Karpas-422 (cell line): ENCODE measurements at places on chromosomes 7 and 10. TPM values are rescaled to one million over a fixed set of nuclear protein-coding genes. Genes with fewer than 3 reads are reported as not detected.

- no peak overlapping the region for H3K4me3 ChIP-seq
- no peaks in the 10 kb centered on the region for H3K36me3 ChIP-seq
- no peaks in the 10 kb centered on the region for H3K4me1 ChIP-seq
- no peak for DNase-seq
- no peak overlapping the region for H3K27ac ChIP-seq
These were observed 303.7 kb downstream of the CCDC3 start for GRCh38 chr10:12697764-12698163.

- H3K4me1 ChIP-seq, result no peaks in the 10 kb centered on the region
- no peak overlapping the region for H3K4me3 ChIP-seq
These were observed 85.1 kb upstream of the FGFR2 start for GRCh38 chr10:121683366-121683765.

GRCh38 chr7:139909379-139910050, 80.5 kb downstream of the TBXAS1 start:
- no peak overlapping the region for H3K4me3 ChIP-seq
- H3K36me3 ChIP-seq, result no peaks in the 10 kb centered on the region
- DNase-seq, result no peak
- H3K27me3 ChIP-seq, result no peaks in the 10 kb centered on the region; the same call in 1 of the 2 replicates
- no peak overlapping the region for H3K27ac ChIP-seq

GRCh38 chr10:129853562-129853903, 110.5 kb downstream of the EBF3 start:
- no peaks in the 10 kb centered on the region for H3K27me3 ChIP-seq
- H3K27ac ChIP-seq, result no peak overlapping the region
- H3K4me1 ChIP-seq, result no peaks in the 10 kb centered on the region
- peak; percentile 53 for DNase-seq
- H3K4me3 ChIP-seq, result no peak overlapping the region

GRCh38 chr7:17313194-17313593, 14.7 kb downstream of the AHR start:
- no peaks in the 10 kb centered on the region for H3K4me1 ChIP-seq
- no peak for DNase-seq
- no peaks in the 10 kb centered on the region for H3K27me3 ChIP-seq

DNA sequence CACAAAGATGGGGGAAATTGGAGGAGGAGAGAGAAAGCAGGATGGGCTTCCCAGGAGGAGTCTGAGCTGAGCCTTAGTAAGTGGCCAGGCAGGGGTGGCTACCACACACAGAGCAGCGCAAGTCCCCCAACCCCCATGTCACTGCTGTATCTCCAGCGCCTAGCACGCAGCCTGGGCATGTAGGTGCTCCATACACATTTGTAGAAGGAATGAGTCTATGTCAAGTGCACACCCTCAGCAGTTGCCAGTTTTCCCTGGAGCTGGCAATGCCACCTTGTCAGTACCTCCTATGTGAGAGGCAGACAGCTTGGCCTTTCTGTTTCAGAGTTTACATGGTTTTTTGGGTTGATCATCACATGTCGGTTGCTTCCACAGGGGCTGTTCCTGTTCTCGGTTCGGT, 116.1 kb downstream of the CLEC2L start:
- H3K27me3 ChIP-seq, result no peaks in the 10 kb centered on the region
- H3K4me3 ChIP-seq, result no peak overlapping the region
- DNase-seq, result no peak

DNA sequence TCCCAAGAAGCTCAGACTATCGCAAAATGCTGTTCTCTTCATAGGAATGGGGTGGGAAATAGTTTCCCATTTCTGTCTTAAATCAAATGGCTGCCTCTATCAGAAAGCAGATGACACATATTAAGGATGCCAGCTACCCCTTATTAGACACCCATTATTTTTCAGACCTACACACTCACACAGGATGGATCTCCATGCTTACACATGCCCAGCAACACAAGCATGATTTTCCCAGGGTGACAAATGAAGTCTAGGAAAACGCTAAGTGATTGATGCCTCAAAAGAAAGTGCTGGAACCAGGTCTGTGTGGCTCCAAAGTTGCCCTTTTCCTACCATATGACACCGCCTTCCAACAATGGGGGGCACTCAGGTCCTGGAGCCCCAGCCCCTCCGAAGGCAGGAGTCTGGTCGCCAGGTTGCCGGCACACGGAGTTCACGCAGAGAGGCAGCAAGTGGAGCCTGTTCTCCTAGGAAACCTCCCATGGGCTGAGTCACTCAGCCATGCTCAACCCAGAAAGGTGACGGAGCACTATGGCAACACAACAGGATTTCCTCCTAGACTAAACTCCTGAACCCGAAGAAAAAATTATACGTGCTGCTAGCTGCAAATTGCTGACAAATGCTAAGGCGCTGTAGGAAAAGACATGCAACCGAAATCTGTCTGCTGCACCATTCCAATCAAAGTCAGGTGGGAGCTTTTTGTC, 19.8 kb downstream of the VOPP1 start:
- no peak for DNase-seq
- no peaks in the 10 kb centered on the region for H3K27me3 ChIP-seq
- H3K36me3 ChIP-seq, result no peaks in the 10 kb centered on the region

DNA sequence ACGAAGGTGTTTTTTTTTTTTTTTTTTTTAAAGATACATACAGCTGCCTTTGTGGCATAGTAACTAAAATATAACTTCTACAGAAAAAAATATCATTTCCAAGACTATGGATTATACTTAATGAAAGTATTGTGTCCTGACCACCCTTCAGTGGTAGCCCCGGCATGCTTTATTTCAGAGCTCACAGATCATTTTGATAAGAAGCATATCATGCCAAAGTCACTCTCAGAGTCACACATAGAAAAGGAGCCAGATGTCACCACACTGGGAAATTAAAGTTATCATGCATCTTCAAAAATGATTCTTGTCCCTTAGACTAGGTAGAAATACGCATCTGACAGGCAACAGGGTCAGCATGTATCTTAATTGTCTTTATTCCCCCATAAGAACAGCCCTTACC, 3.0 kb downstream of the ADARB2 start:
- H3K27me3 ChIP-seq, result no peaks in the 10 kb centered on the region
- no peak for DNase-seq
- H3K27ac ChIP-seq, result no peak overlapping the region
- H3K4me1 ChIP-seq, result peaks cover 16% of the 10 kb centered on the region

- no peaks in the 10 kb centered on the region for H3K36me3 ChIP-seq
- H3K4me1 ChIP-seq, result no peaks in the 10 kb centered on the region
- no peak overlapping the region for H3K4me3 ChIP-seq
- DNase-seq, result no peak
- H3K27ac ChIP-seq, result no peak overlapping the region
These were observed 615.1 kb downstream of the SUGCT start for GRCh38 chr7:40749877-40750276.

DNA sequence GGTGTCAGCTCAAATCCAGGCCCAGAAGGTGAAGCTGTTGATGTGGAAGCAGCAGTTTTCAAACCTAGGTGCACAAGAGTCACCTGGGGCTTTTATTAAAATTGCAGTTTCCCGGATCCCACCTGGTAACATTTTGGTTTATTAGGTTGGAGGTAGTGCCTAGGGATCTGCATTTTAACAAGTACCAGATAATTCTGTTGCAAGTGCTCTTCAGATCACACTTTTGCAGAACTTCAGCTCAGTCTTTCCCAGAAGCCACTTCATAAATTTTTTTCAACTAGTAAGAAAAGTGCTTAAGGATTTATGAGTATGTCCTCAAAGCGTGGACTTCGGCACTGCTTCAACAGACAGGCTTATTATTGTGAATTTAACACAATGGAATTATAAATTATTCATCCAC, 213.8 kb downstream of the ADRA2A start:
- no peaks in the 10 kb centered on the region for H3K27me3 ChIP-seq
- no peaks in the 10 kb centered on the region for H3K36me3 ChIP-seq
- H3K4me1 ChIP-seq, result no peaks in the 10 kb centered on the region
- H3K4me3 ChIP-seq, result no peak overlapping the region
- no peak for DNase-seq
- no peak overlapping the region for H3K27ac ChIP-seq

DNA sequence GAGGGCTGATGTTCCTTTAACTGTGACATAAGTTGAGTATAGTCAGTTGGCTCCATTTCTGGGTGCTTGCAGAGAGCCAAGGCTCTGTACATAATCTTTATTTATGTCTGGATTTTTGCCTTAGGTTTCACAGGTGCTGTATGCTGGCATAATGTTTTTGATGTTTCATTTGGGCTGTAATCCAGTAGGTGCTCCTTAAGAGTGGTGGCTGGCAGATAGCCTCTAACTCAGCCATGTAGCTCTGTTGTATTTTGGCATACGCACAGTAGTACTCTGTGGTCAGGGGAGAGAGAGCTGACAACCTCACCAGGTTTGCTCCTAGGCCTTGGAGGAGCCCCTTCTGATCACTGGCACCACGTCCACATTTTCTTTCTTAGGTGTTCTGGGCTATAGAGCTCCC, 61.1 kb downstream of the RNF133 start:
- H3K36me3 ChIP-seq, result no peaks in the 10 kb centered on the region
- H3K4me1 ChIP-seq, result no peaks in the 10 kb centered on the region
- DNase-seq, result no peak
- H3K4me3 ChIP-seq, result no peak overlapping the region

- H3K4me1 ChIP-seq, result no peaks in the 10 kb centered on the region
- no peaks in the 10 kb centered on the region for H3K36me3 ChIP-seq
- H3K27ac ChIP-seq, result no peak overlapping the region
- H3K27me3 ChIP-seq, result no peaks in the 10 kb centered on the region
These were observed 64.7 kb downstream of the TCERG1L start for GRCh38 chr10:131246775-131247174.

DNA sequence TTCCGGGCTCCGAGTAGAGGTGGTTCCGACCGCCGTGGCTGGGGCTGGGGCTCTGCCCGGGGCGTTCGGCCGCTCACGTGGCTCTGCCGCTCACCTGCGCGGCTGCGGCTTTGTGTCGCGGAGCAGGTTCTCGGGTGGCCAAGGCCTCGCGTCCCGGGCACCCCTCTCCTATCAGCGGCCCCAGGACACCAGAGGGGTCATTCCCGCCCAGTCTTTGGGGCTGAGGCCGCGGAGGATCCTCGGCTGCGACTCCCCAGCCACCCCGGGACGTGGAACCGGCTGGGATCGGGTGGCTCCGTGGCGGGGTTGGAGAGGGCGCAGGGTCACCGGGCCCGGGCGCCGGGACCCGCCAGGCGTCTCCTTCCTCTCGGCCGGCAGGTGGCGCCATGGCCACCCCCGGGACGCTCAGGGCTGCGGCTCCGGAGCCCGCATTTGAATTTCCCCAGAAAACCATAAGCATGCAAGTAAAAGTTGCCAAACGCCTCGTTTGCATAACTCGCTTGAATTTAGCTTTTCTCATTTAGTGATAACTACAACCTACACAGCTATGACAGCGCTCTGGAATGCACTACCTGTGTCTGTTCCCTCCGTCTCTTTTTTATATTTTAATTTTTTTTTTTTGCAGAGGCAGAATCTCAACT, 1.2 kb downstream of the COL26A1 start:
- no peaks in the 10 kb centered on the region for H3K27me3 ChIP-seq
- no peak overlapping the region for H3K27ac ChIP-seq
- peaks cover 3% of the 10 kb centered on the region; the same call in 1 of the 2 replicates for H3K4me1 ChIP-seq
- no peaks in the 10 kb centered on the region for H3K36me3 ChIP-seq
- DNase-seq, result peak; percentile 87

- no peaks in the 10 kb centered on the region for H3K27me3 ChIP-seq
- no peak for DNase-seq
- no peak overlapping the region for H3K4me3 ChIP-seq
- H3K4me1 ChIP-seq, result peaks cover 35% of the 10 kb centered on the region
- no peaks in the 10 kb centered on the region; the same call in 1 of the 2 replicates for H3K36me3 ChIP-seq
These were observed 35.7 kb downstream of the GSDME start for GRCh38 chr7:24721481-24722001.

DNA sequence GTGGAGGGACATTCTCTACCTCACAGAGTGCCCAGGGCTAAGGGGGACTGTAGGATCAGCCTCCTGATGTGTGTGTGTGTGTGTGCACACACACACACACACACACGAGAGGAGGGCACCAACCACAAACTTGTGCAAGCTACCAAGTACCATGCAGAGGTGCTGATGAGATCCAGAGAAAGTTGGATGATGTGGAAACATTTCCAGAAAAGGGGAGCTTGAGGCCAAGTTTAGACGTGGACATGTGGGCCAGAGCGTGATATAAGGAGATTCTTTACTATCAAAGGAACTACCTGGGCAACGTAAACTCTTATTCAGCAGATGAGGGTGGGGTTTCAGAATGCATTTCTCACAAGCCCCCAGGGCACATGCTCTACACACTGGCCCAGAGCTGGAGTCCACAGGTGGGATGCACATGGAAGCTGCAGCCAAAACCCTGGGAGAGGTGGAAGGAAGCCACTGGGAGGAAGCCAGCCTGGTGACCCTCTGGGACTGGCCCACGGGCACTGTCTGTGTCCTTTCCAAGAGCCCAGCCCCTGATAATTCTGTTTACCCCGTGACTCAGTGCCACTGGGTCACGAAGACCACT, 53.5 kb downstream of the DLG5 start:
- no peaks in the 10 kb centered on the region for H3K27me3 ChIP-seq
- H3K36me3 ChIP-seq, result no peaks in the 10 kb centered on the region
- H3K27ac ChIP-seq, result peak overlapping the region; percentile 48
- DNase-seq, result no peak
- peaks cover 32% of the 10 kb centered on the region for H3K4me1 ChIP-seq

- no peaks in the 10 kb centered on the region for H3K36me3 ChIP-seq
- H3K4me1 ChIP-seq, result no peaks in the 10 kb centered on the region
- DNase-seq, result no peak
- H3K4me3 ChIP-seq, result no peak overlapping the region
- no peaks in the 10 kb centered on the region for H3K27me3 ChIP-seq
These were observed 443.5 kb upstream of the ETV1 start for GRCh38 chr7:14432924-14433323.

DNA sequence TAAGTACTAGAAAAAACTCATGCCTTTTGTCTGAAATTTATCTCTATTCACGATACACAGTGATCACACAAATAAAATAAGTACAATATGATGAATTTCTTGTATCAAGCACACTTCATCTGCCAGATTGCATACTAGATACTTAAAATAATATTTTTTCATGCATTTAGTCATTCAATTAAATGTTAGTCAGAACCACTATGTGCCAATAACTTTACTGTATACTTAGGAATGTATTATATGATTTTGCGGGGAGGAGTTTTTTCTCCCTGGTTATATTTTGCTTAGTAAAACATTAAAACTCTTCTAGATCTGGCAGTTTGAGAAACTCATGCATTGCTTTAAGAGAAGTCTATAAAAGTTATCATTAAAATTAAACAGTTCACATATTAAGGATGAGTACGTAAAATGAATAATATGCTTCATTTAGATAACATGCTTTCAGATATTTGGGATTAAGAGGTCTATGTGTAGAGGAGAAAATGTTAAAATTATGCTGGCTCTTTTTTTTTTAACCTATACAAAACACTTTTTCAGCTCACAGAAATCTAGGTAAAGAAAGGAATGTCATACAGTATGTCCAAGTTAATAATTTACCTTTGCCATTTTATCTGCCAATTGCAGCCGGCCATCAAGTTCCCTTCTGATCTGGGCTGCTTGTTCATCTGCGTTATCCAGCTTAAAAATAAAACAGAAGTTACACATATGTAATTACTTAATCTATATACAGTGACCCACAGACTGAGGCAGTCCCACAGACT, 70.1 kb downstream of the RNF133 start:
- DNase-seq, result no peak
- no peaks in the 10 kb centered on the region for H3K4me1 ChIP-seq
- H3K27me3 ChIP-seq, result no peaks in the 10 kb centered on the region
- H3K36me3 ChIP-seq, result no peaks in the 10 kb centered on the region
- no peak overlapping the region for H3K27ac ChIP-seq
- H3K4me3 ChIP-seq, result no peak overlapping the region

FAM24B gene
- total RNA-seq, result 11.6 and 16.3 TPM in 2 replicates

FFAR4 gene
- not detected in 2 replicates for total RNA-seq

IFIT1B gene
- 0.78 TPM in 1 of 2 replicates, not detected in the other for total RNA-seq

SPDYE16 gene
- not detected in 2 replicates for total RNA-seq

DYNC1I1 gene
- 0.40 TPM in 1 of 2 replicates, not detected in the other for total RNA-seq

ACTL6B gene
- total RNA-seq, result not detected in 2 replicates

CISD1 gene
- 35.8 and 74.1 TPM in 2 replicates for total RNA-seq

RHBDD2 gene
- total RNA-seq, result 35.2 and 35.5 TPM in 2 replicates
